ENCODE measurements at places on chromosomes 16 and 17. TPM values are rescaled to one million over a fixed set of nuclear protein-coding genes. Genes with fewer than 3 reads are reported as not detected.

- no peak overlapping the region for H3K27ac ChIP-seq
- no peak overlapping the region for H3K4me3 ChIP-seq
- H3K36me3 ChIP-seq = no peaks in the 10 kb centered on the region
- no peaks in the 10 kb centered on the region for H3K4me1 ChIP-seq
Measured at GRCh38 chr17:80529104-80529903, 15.3 kb upstream of the RPTOR start.

DNA sequence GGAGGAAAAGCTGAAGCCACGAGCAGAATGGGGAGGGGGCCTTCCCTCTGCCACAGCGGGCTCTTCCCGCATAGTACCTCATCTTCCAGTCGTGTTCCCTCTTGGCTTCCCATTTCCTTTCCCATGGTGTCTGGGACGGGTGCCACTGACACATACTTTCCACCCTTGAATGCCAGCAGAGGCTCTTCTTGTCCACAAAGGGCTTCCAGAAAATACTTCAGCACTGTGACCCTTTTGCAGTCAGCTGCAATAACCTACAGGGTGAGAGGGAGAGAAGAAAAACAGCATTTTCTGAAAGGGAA, 30.7 kb downstream of the HIC1 start:
- no peaks in the 10 kb centered on the region for H3K36me3 ChIP-seq
- peaks cover 70% of the 10 kb centered on the region for H3K4me1 ChIP-seq
- no peaks in the 10 kb centered on the region for H3K27me3 ChIP-seq
- no peak overlapping the region for H3K4me3 ChIP-seq

DNA sequence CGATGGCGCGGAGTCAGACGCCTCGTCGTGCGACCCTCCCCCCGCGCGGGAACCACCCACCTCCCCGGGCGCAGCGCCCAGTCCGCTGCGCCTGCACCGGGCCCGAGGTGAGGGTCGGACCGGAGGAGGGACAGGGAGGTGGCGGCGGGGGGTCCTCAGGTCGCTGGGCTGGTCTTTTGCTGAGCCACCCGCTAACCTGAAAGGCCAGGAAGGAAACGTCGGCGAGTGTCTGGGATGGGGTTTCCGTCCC, 4.9 kb downstream of the TBX2 start:
- peaks cover 53% of the 10 kb centered on the region for H3K27me3 ChIP-seq
- no peaks in the 10 kb centered on the region for H3K36me3 ChIP-seq
- H3K4me1 ChIP-seq = peaks cover 22% of the 10 kb centered on the region
- H3K27ac ChIP-seq = no peak overlapping the region
- no peak for DNase-seq

DNA sequence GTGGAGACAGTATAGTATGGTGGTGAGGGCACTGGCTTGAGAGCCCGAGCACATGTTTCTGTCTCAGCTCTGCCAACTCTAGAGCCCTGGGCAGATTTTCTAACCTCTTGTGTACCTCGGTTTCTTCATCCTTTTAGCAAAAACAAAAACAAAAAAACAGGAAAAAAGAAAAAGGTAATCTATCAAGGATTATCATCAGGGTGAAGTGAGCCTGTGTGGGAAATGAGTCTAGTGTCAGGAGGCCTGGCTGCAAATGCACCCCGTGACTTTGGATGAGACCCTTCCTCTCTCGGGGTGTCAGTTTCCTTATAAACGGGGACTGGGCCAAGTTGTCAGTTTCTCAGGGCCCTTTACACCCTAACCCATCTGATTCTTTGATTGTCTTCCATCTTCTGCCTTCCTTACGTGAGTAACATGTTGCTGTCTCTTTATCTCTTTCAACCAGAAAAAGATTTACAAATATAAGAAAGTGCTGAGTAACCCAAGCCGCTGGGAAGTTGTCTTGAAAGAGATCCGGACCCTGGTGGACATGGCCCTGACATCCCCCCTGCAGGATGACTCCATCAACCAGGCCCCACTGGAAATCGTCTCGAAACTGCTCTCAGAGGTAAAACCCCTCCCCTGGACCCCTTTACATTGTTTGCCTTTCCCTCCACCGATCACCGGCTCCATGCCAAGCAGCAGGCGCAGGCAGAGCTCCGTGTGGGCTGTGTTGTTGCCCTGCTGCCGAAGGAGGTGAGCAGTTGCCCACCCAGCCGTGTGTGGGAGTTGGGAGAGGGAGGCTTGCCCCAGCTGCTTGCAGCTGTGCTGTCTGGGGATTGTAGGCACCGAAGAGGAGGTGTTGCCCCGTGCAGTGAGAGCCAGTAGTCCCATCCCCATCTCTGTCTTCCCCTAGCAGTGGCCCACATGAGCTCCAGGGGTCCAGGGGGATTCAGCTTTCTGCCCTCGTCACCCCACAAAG, 127.1 kb upstream of the PLCG2 start:
- H3K27me3 ChIP-seq = no peaks in the 10 kb centered on the region
- H3K27ac ChIP-seq = no peak overlapping the region
- H3K36me3 ChIP-seq = no peaks in the 10 kb centered on the region
- H3K4me3 ChIP-seq = no peak overlapping the region
- peaks cover 14% of the 10 kb centered on the region for H3K4me1 ChIP-seq
- no peak for DNase-seq

DNA sequence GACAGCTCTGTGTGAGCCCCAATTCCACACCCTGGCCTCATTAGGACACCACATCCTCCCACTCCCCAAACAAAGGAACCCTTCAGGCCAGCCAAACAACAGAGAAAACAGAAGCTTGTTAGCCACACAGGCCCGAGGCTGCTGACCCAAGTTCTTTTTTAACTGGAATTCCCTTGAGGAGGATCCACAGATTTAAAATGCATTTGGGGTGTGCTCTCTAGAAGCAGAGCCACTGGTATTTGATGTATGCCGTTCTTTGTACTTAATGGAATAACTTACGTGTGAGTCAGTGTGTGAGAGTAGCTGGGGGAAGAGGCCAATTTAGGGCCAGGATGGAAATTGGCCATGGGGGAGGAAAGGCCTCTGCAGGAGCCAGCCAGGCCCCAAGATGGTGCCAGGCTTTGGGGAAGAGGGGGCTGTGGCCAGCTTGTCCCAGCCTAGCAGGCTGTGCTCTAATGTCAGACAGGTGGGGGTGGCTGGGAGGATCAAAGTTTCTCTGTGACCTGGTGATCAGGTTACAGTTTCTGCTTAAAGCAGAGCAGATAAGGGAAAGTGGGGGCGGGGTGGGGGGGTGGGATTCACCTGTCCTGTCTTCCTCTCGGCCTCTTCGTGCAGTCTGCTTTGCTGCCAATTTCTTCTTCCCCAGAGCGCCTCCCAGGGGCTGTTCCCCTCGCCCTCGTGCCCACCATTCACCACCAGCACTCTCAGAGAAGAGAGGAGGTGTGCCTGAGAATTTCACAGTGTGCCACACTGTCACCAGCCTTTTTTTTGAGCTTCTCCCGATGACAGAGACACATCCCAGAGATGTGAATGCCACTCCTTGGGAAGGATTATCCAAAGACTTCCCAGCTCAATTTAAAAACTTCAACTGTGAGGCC, 50.8 kb downstream of the TOM1L2 start:
- DNase-seq = no peak
- H3K4me1 ChIP-seq = peaks cover 14% of the 10 kb centered on the region
- no peaks in the 10 kb centered on the region for H3K36me3 ChIP-seq
- no peaks in the 10 kb centered on the region for H3K27me3 ChIP-seq
- no peak overlapping the region for H3K4me3 ChIP-seq

GRCh38 chr17:45338996-45339535, 22.2 kb upstream of the MAP3K14 start:
- H3K4me1 ChIP-seq = peaks cover 8% of the 10 kb centered on the region
- H3K36me3 ChIP-seq = no peaks in the 10 kb centered on the region
- H3K27me3 ChIP-seq = no peaks in the 10 kb centered on the region
- no peak for DNase-seq

DNA sequence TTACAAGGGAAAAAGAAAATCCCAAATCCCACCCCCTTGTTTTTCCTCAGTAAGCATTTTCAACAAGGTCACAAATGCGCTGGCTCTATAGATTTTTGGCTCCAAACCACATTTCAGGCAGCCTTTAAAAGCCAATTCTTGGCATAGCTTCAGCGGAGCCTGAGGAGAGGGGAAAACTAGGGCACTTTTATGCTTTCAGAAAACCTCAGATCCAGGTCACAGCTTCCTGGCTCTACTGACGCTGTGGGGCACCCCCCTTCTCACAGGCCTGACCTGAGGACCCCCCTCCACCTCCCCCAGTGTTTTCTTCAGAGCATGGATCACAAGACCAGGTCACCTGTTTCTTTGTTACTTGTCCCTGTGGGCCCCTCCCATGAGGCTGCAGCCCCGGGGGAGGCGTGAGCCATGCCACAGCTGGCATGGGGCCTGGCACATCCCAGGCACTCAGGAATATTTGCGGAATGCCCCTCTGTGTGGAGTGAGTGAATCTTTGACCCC, 30.1 kb upstream of the MTSS2 start:
- H3K27ac ChIP-seq = no peak overlapping the region
- H3K4me1 ChIP-seq = no peaks in the 10 kb centered on the region
- DNase-seq = no peak
- no peaks in the 10 kb centered on the region for H3K27me3 ChIP-seq
- H3K4me3 ChIP-seq = no peak overlapping the region

GRCh38 chr16:69411064-69411985, 13.1 kb upstream of the CYB5B start:
- no peak for DNase-seq
- H3K27ac ChIP-seq = peak overlapping the region; percentile 88
- H3K4me1 ChIP-seq = peaks cover 13% of the 10 kb centered on the region
- H3K27me3 ChIP-seq = no peaks in the 10 kb centered on the region
- H3K36me3 ChIP-seq = no peaks in the 10 kb centered on the region

GRCh38 chr17:35119370-35120165, at the start of gene RAD51D:
RAD51D (minus strand) TSS chr17:35119860; CDS start chr17:35119613, 247 bp downstream.
- H3K4me3 ChIP-seq = peak within 1 kb of the TSS; percentile 88
- H3K27ac ChIP-seq = peak within 1 kb of the TSS; percentile 64
- no peaks in the 10 kb centered on the region for H3K36me3 ChIP-seq
- peaks cover 33% of the 10 kb centered on the region for H3K4me1 ChIP-seq
- H3K27me3 ChIP-seq = no peaks in the 10 kb centered on the region

DNA sequence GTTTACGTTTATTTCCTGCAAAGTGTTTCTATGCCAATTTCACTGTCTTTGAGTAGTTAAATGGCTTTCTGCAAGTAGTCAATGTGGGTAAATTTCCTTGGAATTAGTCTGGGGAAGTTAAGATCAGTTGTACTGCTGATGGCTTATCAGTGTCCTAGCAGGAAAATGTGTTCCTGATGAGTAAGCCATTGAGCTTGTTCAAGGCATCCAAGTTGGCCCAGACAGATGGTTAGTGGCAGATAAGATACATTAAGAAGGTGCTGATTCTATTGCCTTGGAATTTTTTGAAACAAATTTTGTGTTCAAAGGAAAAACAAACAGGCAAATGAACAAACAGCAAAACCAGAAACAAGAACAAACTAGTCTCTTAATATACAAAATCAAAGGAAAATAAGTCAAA, 258.4 kb downstream of the MAP2K6 start:
- no peaks in the 10 kb centered on the region for H3K4me1 ChIP-seq
- H3K36me3 ChIP-seq = no peaks in the 10 kb centered on the region
- no peak overlapping the region for H3K27ac ChIP-seq
- H3K27me3 ChIP-seq = no peaks in the 10 kb centered on the region

- DNase-seq = no peak
- no peak overlapping the region for H3K4me3 ChIP-seq
- H3K4me1 ChIP-seq = peaks cover 6% of the 10 kb centered on the region
- peaks cover 60% of the 10 kb centered on the region for H3K27me3 ChIP-seq
- H3K27ac ChIP-seq = no peak overlapping the region
Measured at GRCh38 chr17:34257299-34257985, 2.4 kb downstream of the CCL2 start.

DNA sequence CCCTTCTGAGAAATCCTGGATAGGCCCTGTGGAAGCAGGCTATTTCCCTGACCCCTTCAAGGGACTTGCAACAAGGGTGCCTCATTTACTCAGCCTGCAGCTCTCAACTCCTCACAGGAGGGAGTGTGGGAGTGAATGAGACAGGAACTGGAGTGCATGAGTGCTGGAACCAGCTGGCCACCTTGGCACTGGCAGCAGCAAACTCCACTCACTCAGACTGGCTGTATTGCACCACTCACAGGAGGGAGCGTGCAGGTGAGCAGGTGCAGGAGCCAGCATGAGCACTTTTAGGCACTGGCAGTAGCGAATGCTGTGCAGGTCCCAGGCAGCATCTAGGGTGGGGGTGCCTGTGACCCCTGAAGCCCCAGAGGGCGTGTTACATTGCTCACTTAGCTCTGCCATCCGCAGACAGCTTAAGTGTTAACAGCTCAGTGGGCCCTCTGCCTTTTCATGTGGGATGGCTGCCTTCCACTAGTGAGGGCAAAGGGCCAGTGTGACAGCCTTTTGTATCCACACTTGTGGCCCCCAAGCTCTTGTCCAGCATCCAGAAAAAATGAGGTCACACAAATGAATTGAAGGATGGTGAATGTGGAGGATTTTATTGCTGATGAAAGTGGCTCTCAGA, 11.0 kb upstream of the ZNHIT3 start:
- no peak for DNase-seq
- peaks cover 40% of the 10 kb centered on the region for H3K27me3 ChIP-seq
- no peaks in the 10 kb centered on the region for H3K36me3 ChIP-seq
- H3K27ac ChIP-seq = no peak overlapping the region
- no peak overlapping the region for H3K4me3 ChIP-seq

DNA sequence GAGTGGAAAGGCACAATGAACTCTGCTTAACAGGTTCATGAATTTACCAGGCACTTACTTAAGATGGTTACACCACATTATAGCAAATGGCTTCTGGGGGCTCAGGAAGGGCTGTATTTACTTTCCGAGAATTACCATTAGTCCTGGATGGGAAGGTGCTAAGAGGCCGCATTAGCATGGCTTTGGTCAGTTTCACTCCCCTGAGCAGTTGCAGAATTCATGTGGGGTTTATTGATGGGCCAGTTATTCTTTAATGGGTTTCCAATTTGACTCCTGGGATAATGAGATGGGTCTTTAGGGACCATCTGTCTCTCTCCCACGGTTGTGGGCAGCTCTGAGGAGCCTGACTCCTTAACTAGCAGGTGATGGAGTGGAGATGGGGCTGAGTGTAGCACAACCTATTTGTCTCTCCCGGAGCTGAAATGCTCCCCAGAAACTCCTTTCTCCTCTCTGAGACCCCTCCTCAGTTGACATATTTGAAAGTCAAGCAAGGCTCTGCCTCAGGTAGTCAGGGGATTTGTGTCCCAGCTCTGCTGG, 652.5 kb downstream of the HS3ST4 start:
- H3K4me1 ChIP-seq = no peaks in the 10 kb centered on the region
- peaks cover 8% of the 10 kb centered on the region for H3K27me3 ChIP-seq
- DNase-seq = no peak
- H3K4me3 ChIP-seq = no peak overlapping the region

GRCh38 chr17:5809056-5809455, 224.7 kb upstream of the NLRP1 start:
- H3K36me3 ChIP-seq = peaks cover 18% of the 10 kb centered on the region
- H3K27me3 ChIP-seq = peaks cover 22% of the 10 kb centered on the region
- H3K4me1 ChIP-seq = no peaks in the 10 kb centered on the region
- no peak overlapping the region for H3K27ac ChIP-seq
- H3K4me3 ChIP-seq = no peak overlapping the region

- H3K36me3 ChIP-seq = peaks cover 5% of the 10 kb centered on the region
- peaks cover 49% of the 10 kb centered on the region for H3K27me3 ChIP-seq
- H3K4me1 ChIP-seq = peaks cover 6% of the 10 kb centered on the region
- DNase-seq = no peak
- peak overlapping the region; percentile 60 for H3K4me3 ChIP-seq
Measured at GRCh38 chr16:54285414-54286089, 1.0 kb downstream of the IRX3 start.

EIF4A3 gene
- 155 TPM for total RNA-seq

TAT gene
- total RNA-seq = not detected

TVP23A gene
- not detected for total RNA-seq

SLC2A4 gene
- total RNA-seq = not detected

DUXB gene
- not detected for total RNA-seq

KRTAP4-3 gene
- total RNA-seq = not detected

Measured in natural killer cell treated with Interleukin-12 subunit alpha and Interleukin-12 subunit beta and Interleukin-15 and Interleukin-18, amount 100 ng/mL, for 72 hours (primary cell).